ENCODE measurements at places on chromosomes 6 and 20.

DNA sequence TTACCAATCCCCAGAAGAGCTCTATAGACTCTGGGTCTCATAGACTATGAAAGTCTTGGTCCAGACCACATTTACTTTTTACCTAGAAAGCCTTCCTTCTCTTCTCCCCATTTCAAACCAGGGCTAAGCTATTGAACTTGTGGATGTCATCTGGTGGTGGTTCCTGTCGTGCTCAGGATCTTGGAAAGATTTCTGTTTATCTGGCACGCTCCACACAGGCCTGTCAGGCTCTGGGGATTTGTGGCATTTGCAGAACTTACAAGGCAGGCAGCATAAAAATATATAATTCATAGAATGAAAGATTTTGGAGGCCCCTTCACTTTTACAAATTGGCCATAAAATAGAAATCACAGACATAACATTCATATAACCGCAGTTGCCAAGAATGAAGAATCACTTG lies 188.1 kb downstream of the UST start:
- peaks cover 12% of the 10 kb centered on the region for H3K4me1 ChIP-seq
- H3K27ac ChIP-seq, result no peak overlapping the region
- H3K36me3 ChIP-seq, result no peaks in the 10 kb centered on the region
- H3K4me3 ChIP-seq, result no peak overlapping the region

DNA sequence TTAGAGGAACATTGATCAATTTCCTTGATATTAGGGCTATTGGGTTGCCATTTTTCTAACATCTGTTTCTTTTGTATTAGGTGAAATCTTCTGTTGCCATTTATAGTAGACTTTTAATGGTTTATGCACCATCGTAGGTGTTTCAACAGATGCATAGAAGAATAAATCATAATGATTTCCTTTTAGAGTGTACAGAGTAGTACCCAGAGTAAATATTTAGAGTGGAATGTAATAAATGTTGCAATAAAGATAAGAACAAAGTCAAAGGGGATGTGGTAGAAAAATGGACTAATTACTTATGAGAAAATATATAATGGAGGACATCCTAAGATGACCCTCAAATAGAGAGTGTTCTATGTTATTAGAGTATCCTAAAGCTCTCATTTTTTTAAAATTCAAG lies 643.0 kb upstream of the CITED2 start:
- no peaks in the 10 kb centered on the region for H3K4me1 ChIP-seq
- no peaks in the 10 kb centered on the region for H3K27me3 ChIP-seq
- H3K27ac ChIP-seq, result no peak overlapping the region
- no peaks in the 10 kb centered on the region for H3K36me3 ChIP-seq
- no peak for DNase-seq

DNA sequence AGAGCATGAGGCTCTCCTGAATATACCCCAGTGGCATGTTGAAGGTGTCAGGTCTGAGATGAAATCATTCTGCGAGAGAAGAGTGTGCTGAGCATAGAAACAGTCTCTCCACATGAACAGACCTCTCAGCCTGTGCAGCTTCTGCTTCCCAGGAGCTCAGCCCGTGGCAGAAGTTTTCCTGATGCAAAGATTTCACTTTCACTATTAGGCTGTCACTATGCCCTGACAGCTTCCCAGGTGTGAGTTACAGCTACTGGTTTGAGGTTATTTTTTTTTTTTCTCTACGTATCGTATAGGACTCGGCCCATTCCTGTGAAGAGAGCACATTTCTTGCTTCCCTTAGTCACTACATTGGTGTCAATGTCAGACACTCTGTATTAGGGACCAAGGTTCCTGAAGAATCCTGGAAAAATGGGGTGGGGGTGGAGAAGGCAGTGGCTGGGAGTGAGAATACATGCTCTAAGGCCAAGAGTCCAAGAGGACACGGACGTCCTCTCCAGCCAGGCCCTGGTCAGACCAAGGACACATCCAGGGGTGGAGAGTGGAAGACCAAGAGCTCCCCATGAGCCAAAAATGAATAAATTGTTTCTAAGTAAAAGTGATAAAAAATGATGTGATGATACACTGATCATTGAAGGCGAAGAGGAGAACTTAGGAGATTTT lies 121.2 kb upstream of the AKAP12 start:
- no peak for DNase-seq
- no peak overlapping the region for H3K27ac ChIP-seq
- H3K4me3 ChIP-seq, result no peak overlapping the region
- H3K27me3 ChIP-seq, result no peaks in the 10 kb centered on the region
- H3K36me3 ChIP-seq, result no peaks in the 10 kb centered on the region

DNA sequence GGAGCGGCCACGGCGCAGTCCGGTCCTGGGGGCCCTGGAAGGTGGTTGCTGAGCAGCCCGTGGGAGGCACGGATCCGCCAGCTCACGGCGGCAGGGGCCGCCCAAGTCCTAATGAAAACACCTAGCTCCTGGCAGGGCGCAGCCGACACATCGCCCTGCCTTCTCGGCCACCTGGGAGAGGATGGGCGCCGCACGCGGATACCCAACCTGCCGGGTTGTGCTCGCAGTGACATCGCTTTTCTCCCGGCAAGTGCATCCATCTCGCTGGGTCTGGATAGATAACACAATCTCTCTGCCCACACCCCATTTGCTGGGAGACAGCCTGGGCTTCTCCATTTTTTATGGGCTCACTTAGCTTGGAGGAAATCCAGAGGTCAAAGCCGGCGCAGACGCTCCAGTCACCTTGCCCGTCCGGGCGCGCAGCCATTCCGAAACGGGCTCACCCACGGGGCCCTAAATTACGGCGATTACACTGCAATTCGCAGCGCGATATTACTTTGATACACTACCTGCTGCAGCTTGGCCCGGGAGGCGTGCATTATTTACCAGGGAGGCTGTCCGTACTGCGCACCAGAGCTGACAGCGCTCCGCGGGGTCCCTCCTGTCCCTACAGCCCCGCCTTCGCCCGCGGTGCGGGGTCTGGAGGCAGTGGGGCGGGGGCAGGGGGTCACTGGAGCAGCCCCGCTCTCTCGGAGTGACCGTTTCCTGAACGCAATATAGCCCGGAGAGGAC lies 36.2 kb upstream of the CCDC167 start:
- peaks cover 64% of the 10 kb centered on the region for H3K27me3 ChIP-seq
- peaks cover 15% of the 10 kb centered on the region for H3K4me1 ChIP-seq
- H3K27ac ChIP-seq, result no peak overlapping the region

DNA sequence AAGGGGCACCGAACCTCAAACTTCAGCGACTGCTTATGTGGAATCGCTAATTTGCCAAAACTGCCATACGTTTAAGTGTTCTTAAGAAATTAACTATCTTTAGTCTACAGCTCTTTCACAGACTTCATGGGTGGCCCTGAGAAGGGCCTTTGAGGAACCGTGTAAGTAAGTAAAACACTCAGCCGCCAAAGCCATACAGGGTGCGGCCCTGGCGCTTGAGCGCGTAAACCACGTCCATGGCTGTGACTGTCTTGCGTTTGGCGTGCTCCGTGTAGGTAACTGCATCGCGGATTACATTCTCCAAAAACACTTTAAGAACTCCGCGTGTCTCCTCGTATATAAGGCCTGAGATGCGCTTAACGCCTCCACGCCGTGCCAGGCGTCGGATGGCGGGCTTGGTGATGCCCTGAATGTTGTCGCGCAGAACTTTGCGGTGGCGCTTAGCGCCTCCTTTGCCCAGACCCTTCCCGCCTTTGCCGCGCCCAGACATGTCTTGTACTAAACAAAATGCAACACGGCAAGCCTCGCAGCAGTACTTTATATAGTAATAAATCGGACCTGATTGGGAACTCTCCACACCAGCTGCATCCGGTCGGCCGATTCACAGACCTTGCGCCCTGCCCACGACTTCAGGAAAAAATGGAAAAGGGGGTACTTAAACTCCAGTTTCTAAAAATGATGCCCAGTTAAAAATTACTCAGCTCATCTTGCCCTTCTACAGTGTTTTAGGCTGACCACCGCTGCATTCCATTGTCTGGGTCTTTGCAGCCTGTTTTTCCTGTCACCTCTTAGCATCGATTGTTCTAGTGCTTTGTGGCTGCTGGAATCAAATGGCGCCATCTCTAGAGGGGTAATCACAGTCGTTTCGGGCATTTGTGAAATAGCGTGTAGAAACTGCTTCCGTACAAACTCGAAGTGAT lies 38.9 kb downstream of the OR2B2 start:
- H3K4me1 ChIP-seq, result peaks cover 4% of the 10 kb centered on the region
- peak overlapping the region; percentile 61 for H3K27ac ChIP-seq
- no peaks in the 10 kb centered on the region for H3K36me3 ChIP-seq
- H3K4me3 ChIP-seq, result peak overlapping the region; percentile 56

GRCh38 chr20:13325033-13325432 lies 104.0 kb downstream of the ISM1 start:
- no peaks in the 10 kb centered on the region for H3K36me3 ChIP-seq
- H3K4me3 ChIP-seq, result no peak overlapping the region
- no peaks in the 10 kb centered on the region for H3K27me3 ChIP-seq
- no peak for DNase-seq
- H3K27ac ChIP-seq, result no peak overlapping the region

GRCh38 chr20:59063358-59064213 lies 21.0 kb upstream of the PRELID3B start:
- no peaks in the 10 kb centered on the region for H3K27me3 ChIP-seq
- peak; percentile 42 for DNase-seq
- H3K27ac ChIP-seq, result peak overlapping the region; percentile 58
- no peaks in the 10 kb centered on the region for H3K36me3 ChIP-seq
- H3K4me1 ChIP-seq, result peaks cover 19% of the 10 kb centered on the region

DNA sequence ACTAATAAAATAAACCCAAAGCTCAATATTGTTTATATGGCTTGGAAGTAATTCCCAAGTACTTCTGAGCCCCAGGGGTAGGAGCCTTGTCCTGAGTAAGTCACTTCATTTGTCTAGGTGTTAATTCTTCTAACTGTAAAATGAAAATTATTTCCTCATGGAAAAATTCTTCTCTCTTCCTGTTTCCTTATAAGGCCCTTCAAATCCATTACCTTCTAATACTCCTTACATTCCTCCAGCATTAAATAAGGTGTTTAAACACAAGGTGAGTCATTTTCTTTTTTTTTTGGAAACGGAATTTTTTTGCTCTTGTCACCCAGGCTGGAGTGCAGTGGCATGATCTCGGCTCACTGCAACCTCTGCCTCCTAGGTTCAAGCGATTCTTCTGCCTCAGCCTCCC lies 41.9 kb downstream of the PRR18 start:
- H3K4me1 ChIP-seq, result peaks cover 2% of the 10 kb centered on the region
- H3K27me3 ChIP-seq, result peaks cover 37% of the 10 kb centered on the region
- no peak overlapping the region for H3K27ac ChIP-seq
- H3K4me3 ChIP-seq, result no peak overlapping the region
- H3K36me3 ChIP-seq, result no peaks in the 10 kb centered on the region

GRCh38 chr20:44765701-44766347 lies 20.2 kb downstream of the KCNK15 start:
- H3K4me3 ChIP-seq, result no peak overlapping the region
- no peak for DNase-seq
- H3K27ac ChIP-seq, result no peak overlapping the region
- peaks cover 20% of the 10 kb centered on the region for H3K4me1 ChIP-seq
- no peaks in the 10 kb centered on the region for H3K36me3 ChIP-seq

DNA sequence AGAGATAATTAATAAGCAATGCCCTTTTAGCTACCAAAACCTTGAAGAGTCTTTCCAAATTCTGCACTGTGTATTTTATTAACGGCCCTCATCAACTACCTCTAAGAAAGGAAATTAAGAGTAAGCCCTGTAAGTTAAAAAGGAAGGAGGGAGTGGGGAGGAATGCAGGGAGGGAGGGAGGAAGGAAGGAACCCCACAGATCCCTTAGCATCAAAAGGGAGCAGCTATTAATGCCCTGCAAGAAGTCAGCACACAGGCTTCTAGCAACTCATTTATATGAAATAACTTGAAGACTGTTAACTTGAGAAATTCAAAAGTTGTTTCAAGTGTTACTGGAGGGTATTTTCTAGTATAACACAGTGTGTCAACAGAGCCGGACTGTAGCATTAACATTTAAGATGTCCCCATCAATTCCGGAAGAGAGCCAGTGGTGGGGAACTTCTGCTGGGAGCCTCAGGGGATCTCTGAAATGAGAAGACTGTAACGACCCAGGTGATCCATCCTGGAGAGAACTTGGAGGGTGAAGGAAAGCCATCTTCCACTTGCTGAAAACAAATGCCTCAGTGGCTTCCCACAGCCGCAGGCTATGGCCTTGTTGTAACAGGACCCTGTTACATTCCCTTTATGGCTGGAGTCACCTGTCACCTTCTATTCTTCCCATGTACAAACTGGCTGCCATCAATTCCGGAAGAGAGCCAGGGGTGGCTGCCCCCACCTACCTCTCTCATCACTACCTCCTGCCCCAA lies 33.2 kb downstream of the SLC22A23 start:
- no peak overlapping the region for H3K4me3 ChIP-seq
- H3K27ac ChIP-seq, result no peak overlapping the region
- DNase-seq, result no peak
- no peaks in the 10 kb centered on the region for H3K36me3 ChIP-seq

GRCh38 chr6:73613806-73614536 lies 39.8 kb downstream of the SLC17A5 start:
- no peak overlapping the region for H3K27ac ChIP-seq
- H3K4me1 ChIP-seq, result peaks cover 8% of the 10 kb centered on the region

DNA sequence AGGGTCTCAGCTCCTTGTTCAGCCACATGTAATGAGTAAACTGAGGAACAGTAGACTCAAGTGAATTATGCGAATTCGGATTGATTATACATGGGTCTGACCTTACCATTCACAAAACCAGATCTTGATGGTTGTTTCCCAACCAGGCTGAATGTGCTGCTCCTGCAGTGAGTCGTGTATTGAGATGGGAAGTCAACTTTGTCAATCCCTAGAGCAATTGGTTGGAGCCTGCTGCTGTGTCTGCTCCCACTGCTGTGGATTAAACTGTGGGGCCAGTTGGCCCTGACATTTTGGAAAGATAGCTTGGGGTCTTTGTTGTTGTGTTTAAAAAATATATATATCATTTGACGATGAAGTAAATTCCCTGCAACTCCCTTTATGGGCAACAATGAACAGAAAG lies 23.9 kb downstream of the FAM50B start:
- no peaks in the 10 kb centered on the region for H3K36me3 ChIP-seq
- no peaks in the 10 kb centered on the region for H3K27me3 ChIP-seq
- no peak overlapping the region for H3K4me3 ChIP-seq
- H3K4me1 ChIP-seq, result no peaks in the 10 kb centered on the region
- no peak for DNase-seq
- H3K27ac ChIP-seq, result no peak overlapping the region

GRCh38 chr6:166969390-166970002 lies 13.1 kb upstream of the RNASET2 start:
- H3K27ac ChIP-seq, result no peak overlapping the region
- no peak for DNase-seq
- no peaks in the 10 kb centered on the region for H3K27me3 ChIP-seq
- H3K4me1 ChIP-seq, result no peaks in the 10 kb centered on the region

- peak overlapping the region; percentile 62 for H3K4me3 ChIP-seq
- peaks cover 18% of the 10 kb centered on the region for H3K4me1 ChIP-seq
- no peak for DNase-seq
- peak overlapping the region; percentile 84 for H3K27ac ChIP-seq
- H3K36me3 ChIP-seq, result no peaks in the 10 kb centered on the region
Measured at GRCh38 chr6:21596949-21597682, 3.6 kb downstream of the SOX4 start.
